ENCODE measurements at places on chromosomes 1 and 21.
A peak's percentile ranks its signal among the peaks of the same experiment; 100 is the strongest.

- no peak for DNase-seq
These were observed 142.8 kb downstream of the ASTN1 start for GRCh38 chr1:177021687-177022086.

DNA sequence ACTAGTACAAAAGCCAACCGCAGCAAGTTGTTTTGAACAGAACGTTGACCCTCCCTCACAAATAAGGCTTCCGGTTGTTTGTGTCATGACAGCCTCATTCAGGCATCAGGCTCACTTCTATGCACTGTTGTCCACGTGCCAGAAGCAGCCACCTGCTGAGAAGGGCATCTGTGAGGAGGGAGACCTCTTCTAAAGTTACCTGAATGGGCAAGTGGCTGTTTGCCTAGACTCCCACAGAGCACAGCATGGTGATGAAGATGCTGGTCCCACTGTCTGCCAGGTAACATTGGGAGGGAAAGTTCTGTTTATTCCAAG lies 176.1 kb downstream of the CLIC6 start:
- no peak for DNase-seq

- no peak for DNase-seq
These were observed 46.7 kb upstream of the KLHDC7A start for GRCh38 chr1:18434041-18434440.

- no peak for DNase-seq
These were observed 322.4 kb upstream of the SGIP1 start for GRCh38 chr1:66211521-66211920.

DNA sequence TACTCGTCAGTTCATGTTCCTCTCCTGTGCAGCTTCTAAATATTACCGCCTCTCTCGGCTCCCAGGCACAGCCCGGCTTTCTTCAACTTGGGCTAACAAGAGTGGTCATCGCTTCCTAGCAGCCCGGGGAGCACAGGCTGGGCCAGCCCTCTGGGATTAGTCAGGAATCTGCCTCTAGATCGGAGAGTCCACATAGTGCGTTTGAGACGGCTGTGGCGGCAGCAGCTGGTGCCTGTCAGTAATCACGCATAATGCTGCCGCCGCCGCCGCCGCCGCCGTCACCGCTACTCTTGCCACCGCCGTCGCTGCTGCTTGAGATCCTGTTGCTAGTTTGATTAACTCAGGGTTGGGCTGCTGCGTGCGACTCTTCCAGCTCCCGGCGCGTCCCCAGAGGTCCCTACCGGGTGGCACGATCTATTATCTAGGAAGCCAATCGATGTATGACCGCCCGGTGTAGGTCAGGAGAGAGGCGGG lies at the start of gene RXRG:
TSS of gene RXRG (minus strand) at position 230 of the 474 bp plus-strand sequence. CDS start 233 bp downstream, outside the sequence.
- peak; percentile 67 for DNase-seq

DNA sequence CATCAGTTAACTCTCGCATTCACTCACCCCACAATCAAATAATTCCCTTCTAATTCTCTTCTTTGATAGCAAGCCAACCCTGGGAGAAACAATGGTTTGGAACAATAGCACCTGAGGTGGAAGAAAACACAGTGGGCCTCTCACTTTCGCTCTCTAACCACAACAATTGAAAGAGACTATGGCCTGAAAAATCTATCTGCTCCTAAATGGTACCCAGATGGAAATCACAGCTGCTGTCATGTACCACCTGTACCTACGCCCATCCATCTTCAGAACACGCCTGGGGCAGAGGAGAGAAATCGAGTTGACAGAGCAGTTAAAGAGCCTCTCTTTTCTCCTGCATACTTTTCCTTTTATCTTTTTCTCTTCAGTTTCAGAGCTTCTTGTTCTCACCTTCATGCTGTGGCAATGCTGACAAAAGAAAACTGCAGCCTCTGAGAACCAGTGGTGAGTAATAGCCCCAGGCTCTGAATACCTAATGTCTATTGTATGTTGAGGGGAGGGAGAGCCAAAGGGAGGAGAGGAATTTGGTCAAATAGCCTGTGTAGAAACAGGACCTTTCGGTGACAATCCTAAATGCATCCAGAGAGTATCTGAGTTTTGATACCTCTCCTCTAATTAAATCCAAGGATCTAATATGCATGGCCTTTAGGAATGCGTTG lies 57.7 kb downstream of the ZC3H11B start:
- no peak for DNase-seq

GRCh38 chr1:228048120-228048519 lies 34.4 kb upstream of the ARF1 start:
- no peak for DNase-seq

GRCh38 chr1:153648000-153648643 lies 10.4 kb upstream of the SNAPIN start:
- DNase-seq: no peak

- no peak for DNase-seq
These were observed 44.3 kb upstream of the KCNK1 start for GRCh38 chr1:233569636-233570035.

DNA sequence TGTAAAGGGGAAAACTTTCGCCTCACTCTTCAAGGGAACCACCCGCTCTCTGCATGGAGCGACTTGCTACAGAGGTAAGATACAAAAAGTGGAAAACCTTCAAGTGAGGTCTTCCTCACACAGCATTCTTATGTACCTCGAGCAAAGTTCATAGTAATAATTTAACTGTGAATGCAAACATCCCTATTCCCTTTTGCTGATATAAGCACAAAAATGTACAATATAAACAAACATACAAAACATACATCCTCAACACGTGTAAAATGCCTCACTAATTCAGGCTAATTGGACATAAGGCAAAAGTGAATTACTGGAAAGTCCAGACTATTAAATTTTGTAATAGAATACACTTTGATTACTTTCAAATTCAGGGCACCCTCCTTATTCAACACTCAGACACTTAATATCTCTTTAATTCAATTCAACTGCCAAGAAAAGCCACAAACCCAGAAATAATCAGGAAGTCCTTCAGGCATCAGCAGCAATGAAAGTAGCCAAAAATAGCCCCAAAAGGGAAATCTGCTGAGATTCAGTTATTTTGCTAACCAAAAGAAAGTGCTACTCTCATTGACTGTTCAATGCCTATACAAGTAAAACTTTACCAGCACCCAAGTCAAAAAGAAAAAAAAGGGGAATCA lies 15.2 kb upstream of the LMX1A start:
- DNase-seq: no peak

DNA sequence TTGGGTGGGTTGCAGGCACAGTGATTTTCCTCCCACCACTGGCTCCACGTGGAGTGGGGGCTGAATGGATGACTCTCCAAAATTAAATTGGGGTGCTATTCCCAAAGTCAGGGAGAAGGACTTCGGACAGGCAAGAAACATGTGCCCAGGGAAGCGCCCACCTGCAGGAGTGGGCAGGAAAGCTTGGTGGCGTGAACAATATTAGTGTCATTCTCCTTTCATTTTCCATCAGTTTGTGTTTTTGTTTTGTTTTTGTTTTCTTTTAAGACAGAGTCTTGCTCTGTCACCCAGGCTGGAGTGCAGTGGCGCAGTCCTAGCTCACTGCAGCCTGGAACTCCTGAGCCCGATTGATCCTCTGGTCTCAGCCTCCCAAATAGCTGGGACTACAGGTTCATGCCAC lies 30.1 kb downstream of the TOMM20 start:
- no peak for DNase-seq

GRCh38 chr1:39413902-39414528 lies 77.4 kb upstream of the BMP8A start:
- no peak for DNase-seq

GRCh38 chr1:177927021-177927596 lies 42.7 kb downstream of the SEC16B start:
- DNase-seq: no peak

- no peak for DNase-seq
These were observed 438.1 kb downstream of the PRDM2 start for GRCh38 chr1:14138135-14138506.

DNA sequence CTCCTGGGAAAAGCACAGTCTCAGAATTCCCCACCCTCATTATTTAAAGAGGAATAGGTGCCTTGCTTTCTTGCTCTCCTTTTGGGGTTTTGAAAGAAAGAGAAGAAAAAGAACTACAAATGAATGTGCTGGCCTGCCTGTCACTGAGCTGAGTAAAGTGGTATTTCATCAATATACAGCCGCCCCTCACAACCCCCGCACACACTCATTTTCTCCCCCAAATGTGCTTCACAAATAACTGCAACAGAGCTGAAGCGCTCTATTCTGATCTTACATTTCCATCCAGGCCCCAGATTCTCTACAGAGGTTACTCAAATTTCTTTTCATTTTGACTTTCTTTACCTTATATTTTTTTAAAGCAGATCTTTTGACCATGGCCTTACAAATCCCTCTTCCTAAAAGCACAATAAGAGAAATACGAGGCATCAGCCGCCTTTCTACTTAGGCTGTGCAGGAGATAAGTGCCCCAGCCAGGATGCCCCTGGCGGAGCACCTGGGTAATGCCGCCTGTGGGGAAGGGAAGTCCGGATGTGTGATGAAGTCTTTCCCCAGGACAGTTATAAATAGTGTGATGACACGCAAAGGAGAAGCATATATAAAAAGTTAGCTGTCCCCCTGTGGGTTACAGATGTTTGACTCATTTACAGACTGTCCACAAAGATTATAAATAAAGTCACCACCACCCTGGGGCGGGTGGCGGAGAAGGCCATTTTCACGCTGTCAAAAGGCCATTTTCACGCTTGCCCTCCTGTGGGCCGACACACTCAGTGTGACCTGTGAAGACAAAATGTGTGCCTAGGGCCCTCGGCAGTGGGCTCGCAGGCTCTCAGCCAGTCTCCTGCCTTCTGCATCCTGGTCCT lies 6.5 kb downstream of the KCNN3 start:
- DNase-seq: peak; percentile 67
